A549 treated with GW870086 at 1 μM for 4 hours (cell line): ENCODE measurements at places on chromosomes 1 and 21. TPM values are rescaled to one million over a fixed set of nuclear protein-coding genes. Genes with fewer than 3 reads are reported as not detected.

RUNX1 gene
- 5.4 to 9.1 TPM (median 8.4 TPM) in 5 replicates for total RNA-seq

TTC22 gene
- total RNA-seq = 0.08 TPM in 1 of 5 replicates, not detected in the others

DPYD gene
- 1.5 to 2.4 TPM (median 1.8 TPM) in 5 replicates for total RNA-seq

AMY1B gene
- not detected in 5 replicates for total RNA-seq

RBP7 gene
- 6.2 to 7.8 TPM (median 6.9 TPM) in 5 replicates for total RNA-seq
